RPMI8226 (cell line): ENCODE measurements at places on chromosomes 16 and 17.

DNA sequence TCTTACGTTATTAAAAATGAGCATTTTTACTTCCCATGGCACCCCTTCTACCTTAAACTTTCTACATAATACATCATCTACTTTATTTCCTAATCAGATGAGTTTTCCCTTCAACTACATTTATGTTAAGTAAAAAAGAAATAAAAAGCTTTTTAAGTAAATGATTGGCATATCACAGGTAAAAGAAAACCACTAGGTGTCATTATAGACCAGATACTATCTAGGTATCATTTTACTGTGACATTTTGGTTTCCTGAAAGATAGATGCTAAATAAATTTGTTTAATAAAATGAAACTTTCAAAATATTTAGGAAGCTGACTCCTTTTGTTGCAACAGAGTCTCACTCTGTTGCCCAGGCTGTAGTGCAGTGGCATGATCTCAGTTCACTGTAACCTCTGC lies 3.8 kb upstream of the CMTM1 start:
- no peak for DNase-seq

GRCh38 chr16:17606460-17606859 lies 135.7 kb upstream of the XYLT1 start:
- DNase-seq, result no peak

DNA sequence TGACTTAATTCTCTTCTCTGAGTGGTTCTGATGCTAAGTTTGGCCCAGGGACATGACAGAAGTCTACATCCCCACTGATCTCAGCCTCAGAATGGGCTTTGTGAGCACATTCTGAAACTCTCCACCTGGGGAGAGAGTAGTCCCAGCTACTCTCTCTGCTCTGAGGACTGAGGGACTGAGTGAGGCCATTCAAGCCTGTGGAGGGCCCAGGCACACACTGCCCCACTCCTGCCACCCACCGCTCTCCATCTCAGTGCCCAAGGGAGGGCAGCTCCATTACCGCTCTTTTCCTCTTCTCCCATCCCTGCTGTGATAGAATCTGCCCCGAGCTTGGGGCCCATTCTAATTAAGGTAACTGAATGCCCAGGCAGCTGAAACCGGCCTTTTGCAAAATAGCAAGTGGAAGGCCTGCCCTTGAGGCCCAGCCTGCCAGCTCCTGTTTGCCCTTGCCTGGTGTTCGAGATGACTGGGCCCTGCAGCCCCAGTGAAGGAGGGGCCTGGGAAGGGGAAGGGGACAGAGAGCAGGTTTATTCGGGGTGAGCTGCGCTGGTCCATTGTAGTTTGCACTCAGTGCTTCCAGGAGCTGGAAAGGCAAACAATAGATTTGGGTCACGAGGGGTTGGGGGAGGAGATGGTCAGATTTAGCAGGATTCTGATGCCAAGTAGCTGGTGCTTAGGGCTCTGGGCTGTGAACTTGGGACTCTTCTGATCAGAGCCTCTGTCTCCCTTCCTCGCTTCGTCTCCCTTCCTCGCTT lies 76.2 kb downstream of the RAB11FIP4 start:
- no peak for DNase-seq

- DNase-seq, result no peak
Measured at GRCh38 chr17:78238823-78239488, 7.5 kb downstream of the TMEM235 start.

GRCh38 chr16:85008271-85008670 lies 3.1 kb downstream of the ZDHHC7 start:
- DNase-seq, result no peak

DNA sequence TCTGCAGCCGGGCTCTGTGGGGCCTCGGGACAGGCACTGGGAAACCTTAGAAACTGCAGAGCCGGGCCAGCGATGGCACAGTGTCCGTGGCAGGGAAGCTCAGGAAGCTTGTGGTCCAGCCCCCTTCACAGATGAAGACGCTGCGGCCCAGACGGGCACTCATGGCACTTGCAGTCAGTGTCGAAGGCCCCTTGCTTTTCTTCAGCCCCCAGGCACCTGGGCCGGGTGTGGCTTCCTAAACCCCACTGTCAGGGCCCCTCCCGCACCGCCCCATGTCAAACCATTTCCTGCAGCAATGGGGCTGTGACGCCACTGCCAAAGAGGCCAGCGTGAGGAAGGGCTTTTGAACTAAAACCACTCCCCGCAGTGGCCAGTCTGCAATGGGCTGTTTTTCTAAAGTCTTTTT lies 164.0 kb downstream of the LAT start:
- no peak for DNase-seq

DNA sequence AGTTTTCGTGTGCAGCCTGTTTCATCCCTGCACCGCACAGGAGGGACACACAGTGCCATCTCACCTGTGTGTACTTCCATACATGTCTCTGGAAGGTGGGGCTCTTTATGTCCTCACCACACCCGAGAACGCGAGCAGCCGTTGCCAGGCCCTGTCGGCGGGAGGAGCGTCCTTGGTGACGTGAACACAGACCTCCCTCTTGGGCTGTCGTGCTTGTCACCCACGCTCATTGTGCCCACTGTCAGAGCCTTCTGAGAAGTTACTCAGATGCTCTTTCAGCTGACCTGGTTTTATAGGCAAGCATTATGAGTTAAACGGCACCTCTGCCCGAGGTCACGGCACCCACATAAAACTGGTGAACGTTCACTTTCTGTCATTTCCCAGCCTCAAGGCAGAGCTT lies 40.2 kb downstream of the ZNF750 start:
- DNase-seq, result no peak

GRCh38 chr17:38465391-38466345 lies 37.4 kb downstream of the ARHGAP23 start:
- DNase-seq, result no peak

GRCh38 chr16:5073279-5073629 lies 1.6 kb downstream of the ALG1 start:
- no peak for DNase-seq

DNA sequence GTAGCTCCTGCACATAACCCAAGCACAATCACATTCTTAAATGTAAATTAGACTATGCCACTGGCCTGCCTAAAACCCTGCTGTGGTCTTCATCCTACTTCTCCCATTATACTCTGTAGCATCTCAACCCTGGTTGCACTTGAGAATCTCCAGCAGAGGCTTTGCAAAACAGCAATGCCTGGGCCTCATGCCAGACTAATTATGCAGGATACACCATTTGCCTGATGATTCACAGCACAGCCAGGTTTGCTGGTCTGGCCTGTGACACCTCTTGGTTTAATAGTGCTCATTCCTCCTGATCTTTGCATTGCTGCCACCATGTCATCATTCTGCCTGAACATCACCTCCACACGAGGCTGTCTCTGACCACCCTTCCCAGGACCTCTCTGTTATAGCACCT lies 491.9 kb upstream of the TOM1L1 start:
- no peak for DNase-seq

DNA sequence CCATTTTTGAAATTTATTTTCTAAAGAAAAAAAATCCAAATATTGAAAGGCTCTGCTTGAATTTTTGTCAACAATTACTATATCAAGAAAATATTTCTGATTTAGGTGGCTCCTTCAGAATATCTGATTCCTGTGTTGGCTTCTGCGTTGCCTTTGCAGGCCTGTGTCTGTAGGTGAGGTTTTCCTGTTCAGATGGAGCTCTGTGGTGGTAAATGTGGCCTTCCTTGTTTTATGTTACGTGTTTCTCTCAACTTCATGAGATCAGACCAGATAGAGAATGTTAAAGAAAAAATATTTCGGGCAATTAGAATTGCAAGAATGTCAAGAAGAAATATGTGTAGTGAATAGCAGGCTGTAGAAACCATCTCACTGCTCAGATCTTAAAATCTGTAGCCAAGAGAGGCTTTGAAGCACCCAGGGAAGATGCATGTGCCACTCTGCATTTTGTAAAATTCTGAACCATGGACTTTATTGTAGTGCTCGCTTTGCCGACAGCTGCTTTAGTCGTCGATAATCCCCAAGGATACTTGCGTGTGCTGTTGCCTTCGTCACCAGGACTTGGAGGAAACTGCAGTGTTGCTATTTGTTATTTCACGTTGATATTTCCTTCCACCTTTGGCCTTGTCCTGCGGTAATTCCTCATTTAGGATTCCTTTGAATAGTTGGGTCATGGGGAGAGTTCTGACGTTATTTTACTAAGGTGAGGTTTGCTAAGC lies 69.9 kb downstream of the RPTOR start:
- no peak for DNase-seq

- DNase-seq, result no peak
Measured at GRCh38 chr17:74680213-74680612, 32.5 kb downstream of the CD300LF start.

- DNase-seq, result no peak
Measured at GRCh38 chr17:218432-219110, 37.1 kb upstream of the DOC2B start.

DNA sequence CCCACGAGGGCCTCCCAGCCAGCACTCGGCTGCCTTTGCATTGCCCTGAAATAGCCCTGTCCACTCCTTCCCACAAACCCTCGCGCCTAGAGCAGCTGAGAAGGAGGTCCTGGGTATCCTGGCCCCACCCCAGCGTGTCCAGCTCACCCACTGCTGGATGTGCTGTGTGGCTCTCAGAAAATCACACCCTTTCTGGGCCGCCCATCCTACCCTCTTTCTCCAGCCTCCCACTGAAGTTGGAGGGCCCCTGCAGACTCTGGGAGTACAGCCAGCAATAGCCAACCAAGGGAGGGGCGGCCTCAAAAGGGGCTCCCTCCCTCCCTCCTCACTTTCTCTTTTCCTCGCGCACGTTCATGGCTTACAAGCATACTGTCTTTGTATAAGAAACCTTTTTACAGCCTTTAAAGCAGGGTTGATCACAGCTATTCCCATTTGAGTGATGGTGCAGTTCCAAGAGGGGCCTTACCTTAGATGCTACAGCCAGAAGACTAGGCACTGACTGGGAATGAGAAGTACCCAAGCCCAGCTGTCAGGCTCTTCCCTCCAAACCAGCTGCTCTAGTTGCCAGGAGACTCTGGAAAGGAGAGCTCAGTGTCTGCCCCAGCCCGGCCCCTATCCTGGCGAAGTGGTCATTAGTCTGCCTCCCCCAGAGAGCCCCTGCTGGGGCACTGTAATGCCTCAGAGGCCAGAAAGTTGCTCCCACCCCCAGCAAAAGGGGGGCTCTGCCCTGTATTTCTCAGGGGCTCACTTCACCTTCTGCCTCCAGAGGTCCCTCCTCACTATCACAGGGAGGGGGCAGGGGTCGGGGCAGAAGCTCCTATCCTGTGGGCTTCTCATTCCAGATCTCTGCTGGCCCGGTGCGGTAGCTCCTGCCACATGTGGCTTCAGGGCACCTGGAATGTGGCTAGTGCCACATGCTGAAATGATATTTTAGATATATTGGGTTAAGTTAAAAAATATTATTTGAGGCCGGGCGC lies 38.1 kb downstream of the DCAKD start:
- DNase-seq, result no peak

GRCh38 chr16:72015124-72015523 lies 6.6 kb downstream of the DHODH start:
- no peak for DNase-seq

DNA sequence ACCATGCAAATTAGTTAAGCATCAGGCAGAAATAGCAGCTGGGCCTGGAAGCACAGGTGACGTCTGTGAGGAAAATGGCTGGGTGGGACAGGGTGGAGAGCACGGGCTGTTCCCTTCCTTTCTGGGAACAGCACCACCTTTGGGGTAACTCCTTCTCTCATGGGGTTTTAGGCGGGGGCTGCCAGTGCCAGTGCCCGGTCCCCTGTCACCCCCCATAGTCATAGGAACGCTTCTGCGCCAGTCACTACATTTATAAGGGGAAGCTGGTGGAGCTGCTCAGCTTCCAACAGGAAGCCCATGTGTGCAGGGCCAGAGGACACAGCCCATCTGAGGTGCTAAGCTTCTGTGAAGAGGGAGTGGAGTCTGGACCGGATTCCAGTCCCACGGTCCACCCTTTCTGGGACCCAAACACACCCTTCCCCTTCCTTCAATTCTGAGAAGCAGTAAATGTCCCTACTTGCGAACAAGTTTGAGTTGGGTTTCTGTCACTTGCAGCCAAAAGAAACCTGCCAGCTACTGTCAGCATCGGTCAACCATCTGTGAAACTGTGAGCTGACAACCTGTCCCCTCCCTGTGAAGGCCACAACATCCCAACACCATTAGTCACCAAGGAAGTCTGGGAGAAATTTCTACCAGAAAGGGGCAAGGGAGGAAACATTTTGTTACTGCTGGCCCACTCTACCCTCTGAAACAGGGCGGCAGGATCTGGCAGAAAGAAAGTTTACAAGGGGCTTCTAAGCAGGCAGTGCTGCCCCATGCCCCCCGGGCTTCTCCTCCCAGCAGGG lies 86.0 kb upstream of the AMZ2 start:
- no peak for DNase-seq

- peak; percentile 95 for DNase-seq
Measured at GRCh38 chr16:27202923-27203506, 311 bp upstream of the KDM8 start.

- no peak for DNase-seq
Measured at GRCh38 chr17:73643852-73644144, 447 bp downstream of the SDK2 start.

GRCh38 chr17:40171750-40172149 lies 5.5 kb upstream of the RAPGEFL1 start:
- DNase-seq, result no peak

DNA sequence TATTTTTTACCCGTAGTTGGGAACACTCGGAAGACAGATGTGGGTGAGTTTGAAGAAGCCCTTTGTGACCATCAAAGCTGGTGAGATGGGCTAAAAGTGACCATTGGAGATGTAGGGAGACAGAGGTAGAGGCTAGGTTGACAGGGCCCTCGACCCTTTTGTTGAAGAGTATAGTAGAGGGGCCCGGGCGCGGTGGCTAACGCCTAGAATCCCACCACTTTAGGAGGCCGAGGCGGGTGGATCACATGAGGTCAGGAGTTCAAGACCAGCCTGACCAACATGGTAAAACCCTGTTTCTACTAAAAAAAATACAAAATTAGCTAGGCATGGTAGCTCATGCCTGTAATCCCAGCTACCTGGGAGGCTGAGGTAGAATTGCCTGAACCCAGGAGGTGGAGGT lies 16.2 kb upstream of the NFATC3 start:
- no peak for DNase-seq

DNA sequence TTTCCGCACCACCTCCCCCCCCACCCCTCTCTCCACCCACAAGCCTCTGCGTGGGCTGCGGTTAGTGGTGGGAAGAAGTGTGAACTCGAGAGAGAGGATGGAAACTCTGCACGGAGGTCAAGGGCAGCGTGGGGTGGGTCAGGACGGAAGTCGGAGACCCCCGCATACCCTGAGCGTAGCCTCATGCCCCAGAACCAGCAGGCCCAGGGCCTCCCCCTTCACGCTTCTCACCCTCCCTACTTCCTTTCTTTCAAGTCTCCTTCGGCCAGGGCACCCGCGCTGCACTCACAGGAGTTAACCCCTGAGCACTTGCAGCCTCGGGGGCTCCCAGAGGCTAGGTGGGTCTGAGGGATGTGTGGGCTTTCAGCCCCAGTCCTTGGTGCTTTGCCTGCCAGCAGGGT lies 9.2 kb downstream of the TBKBP1 start:
- no peak for DNase-seq
